ENCODE measurements at places on chromosomes 6 and 20.

GRCh38 chr6:81696524-81696923 lies 56.0 kb downstream of the TENT5A start:
- no peak for DNase-seq

- DNase-seq = no peak
Observed at GRCh38 chr6:40986364-40986763, 52.7 kb downstream of the UNC5CL start.

DNA sequence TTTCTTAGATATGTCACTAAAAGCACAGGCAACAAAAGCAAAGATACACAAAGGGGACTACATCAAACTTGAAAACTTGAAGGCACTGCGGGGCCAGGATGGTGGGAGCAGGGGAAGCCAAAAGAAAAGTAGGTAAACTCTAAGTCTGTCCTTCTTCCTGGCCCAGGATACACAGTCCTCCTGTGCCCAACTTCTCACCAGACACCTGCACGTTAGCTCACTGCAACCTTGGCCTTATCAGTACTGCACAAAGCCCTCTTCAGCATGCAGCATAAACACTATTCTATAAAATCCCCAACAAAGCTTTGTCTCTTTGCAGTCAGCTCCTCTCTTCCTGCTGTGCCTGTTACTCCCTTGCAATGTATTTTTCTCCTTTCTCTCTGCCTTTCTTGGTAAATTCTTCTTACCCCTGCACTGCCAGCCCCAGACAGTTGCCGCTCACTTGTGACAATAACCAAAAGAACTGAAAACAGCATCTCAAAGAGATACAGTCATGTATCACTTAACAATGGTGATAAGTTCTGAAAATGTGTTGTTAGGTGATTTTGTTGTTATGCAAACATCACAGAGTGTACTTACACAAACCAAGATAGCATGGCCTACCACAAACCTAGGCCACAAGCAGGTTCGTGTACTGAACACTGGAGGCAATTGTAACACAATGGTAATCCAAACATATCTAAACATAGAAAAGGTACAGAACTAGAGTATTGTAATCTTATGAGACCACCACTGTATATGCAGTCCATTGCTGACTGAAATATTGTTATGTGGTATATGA lies 51.2 kb downstream of the NINL start:
- no peak for DNase-seq

GRCh38 chr6:43724354-43724753 lies 36.8 kb upstream of the MRPS18A start:
- no peak for DNase-seq

DNA sequence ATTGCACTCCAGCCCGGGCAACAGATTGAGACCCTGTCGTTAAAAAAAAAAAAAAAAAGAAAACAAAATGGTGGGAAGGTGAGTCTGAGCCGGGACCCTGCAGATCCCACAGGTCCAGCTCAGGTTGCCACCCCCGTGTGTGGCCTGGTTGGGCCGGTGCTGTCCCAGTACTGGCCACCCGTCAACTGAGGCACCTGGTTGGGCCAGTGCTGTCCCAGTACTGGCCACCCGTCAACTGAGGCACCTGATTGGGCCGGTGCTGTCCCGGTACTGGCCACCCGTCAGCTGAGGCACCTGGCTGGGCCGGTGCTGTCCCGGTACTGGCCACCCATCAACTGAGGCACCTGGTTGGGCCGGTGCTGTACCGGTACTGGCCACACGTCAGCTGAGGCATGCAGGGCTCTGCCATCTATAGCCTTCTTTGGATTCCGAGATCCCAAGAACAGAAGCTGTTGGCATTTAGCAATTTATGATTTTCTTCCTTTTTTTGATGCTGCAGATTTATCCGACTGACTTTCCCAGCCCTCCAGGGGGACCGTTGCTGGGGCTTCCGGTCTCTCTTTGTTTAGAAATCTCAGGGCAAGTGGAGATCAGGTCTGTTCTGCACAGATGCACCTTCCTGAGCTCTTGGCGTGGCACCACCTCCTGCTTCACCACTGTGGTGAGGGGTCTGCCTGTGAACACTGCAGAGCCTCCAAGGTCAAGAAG lies 113.8 kb downstream of the SYCP2 start:
- DNase-seq = no peak

DNA sequence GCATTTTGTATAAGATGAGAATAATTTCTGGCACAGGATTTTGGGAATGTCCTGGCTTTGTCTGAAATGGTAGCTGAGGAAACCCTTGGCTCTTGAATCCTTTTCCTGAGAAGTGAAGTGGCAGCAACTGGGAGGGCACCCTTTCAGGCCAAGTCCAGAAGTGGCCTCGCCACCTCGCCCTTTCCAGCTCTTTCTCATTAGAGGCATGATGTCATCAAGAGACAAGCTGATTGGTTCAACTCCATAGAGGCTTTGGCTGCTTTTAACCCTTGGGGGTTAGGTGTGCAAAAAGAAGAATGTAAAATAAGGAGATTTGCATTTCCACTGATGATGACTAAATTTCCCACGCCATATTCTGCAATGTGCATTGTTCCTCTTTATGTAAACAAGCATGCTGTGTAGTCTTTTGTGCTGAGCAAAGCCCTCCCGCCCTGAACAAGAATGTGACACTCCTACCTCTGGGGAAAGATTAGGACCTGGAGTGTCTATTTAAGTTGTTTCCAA lies 116.5 kb downstream of the TCP11 start:
- DNase-seq = no peak

DNA sequence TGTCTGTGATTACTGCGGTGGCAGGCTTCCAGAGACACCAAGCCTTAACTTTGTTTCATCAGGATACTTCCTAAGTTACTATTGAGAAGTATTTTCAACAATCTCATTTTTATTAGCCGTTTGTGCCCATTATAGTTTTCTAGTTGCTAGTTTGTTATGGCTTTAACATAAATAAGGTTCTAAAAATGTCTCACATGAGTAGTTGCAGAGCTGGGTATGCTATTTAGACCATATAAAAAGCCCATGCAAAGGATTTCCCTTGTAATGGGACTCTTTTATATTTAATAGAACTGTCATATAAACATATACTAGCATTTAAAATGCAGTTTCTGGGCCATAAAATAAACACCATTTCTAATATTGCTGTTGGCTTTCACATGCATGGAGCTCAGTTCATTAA lies 205.3 kb upstream of the TCF21 start:
- DNase-seq = no peak

DNA sequence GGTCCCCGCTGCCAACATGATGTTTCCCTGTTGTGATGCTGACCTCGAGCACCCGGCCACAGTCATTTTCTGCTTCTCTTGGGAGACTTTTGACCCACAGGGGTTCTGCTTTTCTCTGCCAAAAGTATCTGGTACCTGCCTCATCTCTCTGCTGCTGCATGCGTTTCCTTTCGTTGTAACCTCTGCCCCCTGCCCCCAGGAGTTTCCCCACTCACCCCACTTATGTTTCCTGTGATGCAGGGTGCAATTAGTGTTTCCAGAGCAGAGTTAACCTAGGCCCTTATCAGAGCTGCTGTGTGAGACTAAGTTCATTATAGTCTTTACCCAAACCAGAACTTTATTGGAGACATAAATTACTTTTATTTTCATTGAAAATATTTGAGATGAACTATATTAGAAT lies 65.2 kb upstream of the EDN3 start:
- no peak for DNase-seq

- no peak for DNase-seq
Observed at GRCh38 chr20:49602345-49603208, 34.6 kb upstream of the PTGIS start.

DNA sequence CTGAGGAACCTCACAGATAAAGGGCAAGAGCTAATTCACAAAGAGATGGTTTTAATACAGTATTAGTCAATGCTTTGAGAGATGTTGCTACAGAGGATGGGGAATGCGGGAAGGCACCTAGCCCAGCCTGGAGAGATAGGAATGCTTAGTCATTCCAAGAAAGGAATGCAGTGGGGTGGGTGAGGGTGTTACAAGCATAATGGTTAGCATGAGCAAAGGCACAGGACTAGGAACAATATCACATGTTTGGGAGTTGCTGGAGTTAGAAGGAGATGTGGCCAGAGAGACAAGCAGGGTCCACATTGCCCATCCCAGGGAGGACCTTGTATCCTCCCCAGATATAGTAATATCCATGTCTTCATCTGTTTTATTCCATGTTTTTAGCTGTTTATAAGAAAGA lies 107.0 kb upstream of the OGFRL1 start:
- no peak for DNase-seq

DNA sequence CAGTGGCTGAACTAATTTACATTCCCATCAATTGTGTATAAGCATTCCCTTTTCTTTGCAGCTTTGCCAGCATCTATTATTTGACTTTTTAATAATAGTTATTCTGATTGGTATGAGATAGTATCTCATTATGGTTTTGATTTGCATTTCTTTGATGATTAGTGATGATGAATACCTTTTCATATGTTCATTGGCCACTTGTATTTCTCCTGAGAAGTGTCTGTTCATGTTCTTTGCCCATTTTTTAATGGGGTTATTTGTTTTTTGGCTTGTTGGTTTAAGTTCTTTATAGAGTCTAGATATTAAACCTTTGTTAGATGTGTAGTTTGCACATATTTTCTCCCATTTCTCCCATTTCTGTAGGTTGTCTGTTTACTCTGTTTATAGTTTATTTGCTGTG lies 16.6 kb downstream of the CENPW start:
- no peak for DNase-seq

- peak; percentile 25 for DNase-seq
Observed at GRCh38 chr6:3732345-3733141, 19.0 kb downstream of the PXDC1 start.

- DNase-seq = no peak
Observed at GRCh38 chr6:119157506-119157815, 79.0 kb upstream of the FAM184A start.

DNA sequence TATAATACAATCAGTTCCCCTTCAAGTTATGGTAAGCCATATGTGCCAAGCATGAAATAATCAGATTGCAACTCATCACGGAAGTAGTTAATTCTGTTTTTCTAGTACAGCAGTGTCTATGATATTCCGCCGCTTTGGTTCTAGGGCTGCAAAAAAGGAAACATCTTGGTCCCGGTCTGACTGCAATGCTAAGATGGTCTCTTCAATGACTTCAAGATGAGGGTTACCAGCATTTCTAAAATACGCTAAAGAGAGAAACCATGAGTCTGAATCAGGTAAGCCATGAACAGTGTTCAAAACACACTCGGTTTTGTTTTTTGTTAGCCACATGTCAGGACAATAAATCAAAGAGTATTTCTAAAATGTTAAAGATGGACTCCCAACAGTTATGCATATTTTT lies 3.2 kb upstream of the ANKRD60 start:
- no peak for DNase-seq

- DNase-seq = no peak
Observed at GRCh38 chr6:36073587-36073986, 46.0 kb downstream of the MAPK14 start.

GRCh38 chr6:133550026-133550425 lies 308.9 kb downstream of the EYA4 start:
- DNase-seq = no peak

- no peak for DNase-seq
Observed at GRCh38 chr6:90485635-90486277, 101.1 kb downstream of the MAP3K7 start.

GRCh38 chr20:36268440-36269342 lies 32.4 kb downstream of the AAR2 start:
- no peak for DNase-seq

GRCh38 chr6:168209420-168209819 lies 110.2 kb downstream of the DACT2 start:
- DNase-seq = no peak

- no peak for DNase-seq
Observed at GRCh38 chr6:21354805-21355238, 238.7 kb upstream of the SOX4 start.

All from NCI-H1694 treated with DMSO at 0.1 percent for 48 hours (cell line).